ENCODE measurements at places on chromosomes 4 and X.

GRCh38 chr4:915041-915474 is 17.1 kb downstream of the GAK start:
- H3K36me3 ChIP-seq: peaks cover 14% of the 10 kb centered on the region
- no peak for DNase-seq
- H3K4me3 ChIP-seq: no peak overlapping the region
- no peaks in the 10 kb centered on the region for H3K27me3 ChIP-seq

- H3K36me3 ChIP-seq: no peaks in the 10 kb centered on the region
- no peaks in the 10 kb centered on the region for H3K4me1 ChIP-seq
- no peak overlapping the region for H3K27ac ChIP-seq
- no peak overlapping the region for H3K4me3 ChIP-seq
- no peak for DNase-seq
- H3K27me3 ChIP-seq: no peaks in the 10 kb centered on the region
Observed at GRCh38 chr4:82403725-82404124, 26.5 kb downstream of the HNRNPDL start.

DNA sequence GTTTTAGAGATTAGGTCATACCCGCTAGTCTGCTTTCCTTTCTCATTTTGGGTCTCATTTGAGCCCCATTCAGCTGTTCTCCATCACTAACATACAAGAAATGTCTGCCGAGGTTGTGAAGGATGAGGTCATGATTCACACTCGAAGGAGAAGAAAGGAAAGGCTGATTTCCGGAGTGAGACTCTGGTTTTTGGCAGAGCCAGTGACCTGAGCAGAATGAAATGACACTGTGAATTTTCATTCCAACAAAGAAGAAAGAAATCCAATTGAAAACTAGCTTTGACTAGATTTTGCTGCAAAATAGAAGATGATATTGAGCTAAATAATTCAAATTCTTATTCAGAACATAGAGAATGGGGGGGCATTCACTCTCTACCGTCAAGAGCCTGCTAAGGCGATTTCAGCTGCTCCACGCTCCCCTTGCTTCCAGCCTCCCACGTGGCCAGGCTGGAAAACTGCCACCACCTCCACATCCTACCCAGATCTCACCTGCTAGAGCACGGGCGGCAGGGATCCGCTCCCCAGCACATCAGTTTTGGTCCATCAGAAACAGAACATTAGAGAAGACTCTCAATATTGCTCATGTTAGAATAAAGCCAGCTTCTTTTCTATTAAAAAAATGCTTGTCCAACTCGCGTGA is 39.0 kb downstream of the F11 start:
- H3K27ac ChIP-seq: no peak overlapping the region
- no peaks in the 10 kb centered on the region for H3K36me3 ChIP-seq
- no peak for DNase-seq
- H3K4me1 ChIP-seq: no peaks in the 10 kb centered on the region
- no peak overlapping the region for H3K4me3 ChIP-seq

- no peaks in the 10 kb centered on the region for H3K27me3 ChIP-seq
- H3K4me1 ChIP-seq: peaks cover 22% of the 10 kb centered on the region
Observed at GRCh38 chrX:13159886-13160285, 115.5 kb upstream of the FAM9C start.

DNA sequence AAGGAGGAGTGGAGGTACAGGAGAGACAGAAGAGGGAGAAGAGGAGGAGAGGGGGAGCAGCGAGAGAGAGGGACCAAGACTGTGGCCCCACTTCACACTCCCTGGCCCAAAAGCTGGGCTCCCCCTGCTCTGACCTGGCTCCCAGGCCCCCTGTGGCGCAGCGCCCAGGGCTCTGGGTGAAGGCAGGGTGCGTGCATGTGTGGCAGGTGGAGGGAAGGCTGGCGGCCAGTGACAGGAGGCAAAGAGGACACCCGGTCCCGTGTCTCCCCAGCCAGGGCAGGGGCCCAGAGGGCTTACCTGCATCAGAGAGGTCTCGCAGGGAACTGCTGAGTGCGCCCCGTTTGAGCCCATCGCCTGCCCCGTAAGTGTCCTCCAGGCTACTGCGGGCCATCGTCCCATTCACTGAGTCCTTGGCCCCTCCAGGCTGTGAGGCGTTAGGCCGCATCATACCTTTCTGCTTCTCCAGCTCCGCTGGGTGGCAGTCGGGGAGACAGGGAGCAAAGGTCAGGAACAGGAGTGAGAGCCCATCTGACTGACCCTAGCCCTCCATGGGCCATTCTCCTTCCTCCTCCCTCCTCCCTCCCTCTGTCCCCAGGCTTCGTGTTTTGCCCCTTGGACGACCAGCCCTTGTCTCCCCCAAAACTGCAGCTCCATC is 11.1 kb upstream of the KDM5C start:
- H3K36me3 ChIP-seq: no peaks in the 10 kb centered on the region
- no peaks in the 10 kb centered on the region for H3K27me3 ChIP-seq
- H3K4me1 ChIP-seq: no peaks in the 10 kb centered on the region
- H3K4me3 ChIP-seq: no peak overlapping the region

- H3K27me3 ChIP-seq: no peaks in the 10 kb centered on the region
- no peak overlapping the region for H3K27ac ChIP-seq
- no peak overlapping the region for H3K4me3 ChIP-seq
- H3K4me1 ChIP-seq: no peaks in the 10 kb centered on the region
Observed at GRCh38 chr4:37905533-37906169, 14.8 kb downstream of the TBC1D1 start.

DNA sequence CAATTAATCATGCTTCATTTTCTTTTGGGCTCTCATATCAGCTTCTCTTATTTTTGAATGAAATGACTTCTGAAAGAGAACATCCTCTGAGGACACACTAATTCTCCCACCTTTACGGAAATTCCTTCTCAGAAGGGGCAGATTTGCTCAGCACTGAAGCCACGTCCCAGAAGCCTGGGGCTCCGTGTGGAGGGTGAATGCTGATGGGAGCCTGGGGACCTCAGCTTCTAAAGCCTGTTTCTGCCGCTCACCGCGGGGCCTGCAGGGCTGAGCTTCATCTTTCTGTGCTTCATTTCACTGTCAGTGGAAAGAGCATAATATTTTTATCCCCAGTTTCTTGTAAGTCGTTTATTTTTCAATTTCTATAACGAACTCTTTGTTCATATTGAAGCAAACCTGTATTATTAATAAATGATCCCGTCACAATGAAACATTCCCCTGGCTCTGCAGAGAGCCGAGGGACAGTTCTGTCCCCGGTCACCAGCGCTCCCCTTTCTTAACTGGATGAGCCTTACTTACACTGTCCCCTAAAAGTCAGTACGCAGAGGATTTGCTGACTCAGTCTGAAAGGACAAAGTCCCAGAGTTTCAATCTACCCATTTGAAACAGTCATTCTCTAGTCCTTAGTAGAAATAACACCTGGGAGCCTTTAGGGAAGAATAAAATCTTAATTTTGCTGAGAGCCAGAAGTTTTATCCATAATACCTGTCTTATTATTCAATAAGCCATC is 364.6 kb upstream of the FAT1 start:
- no peak overlapping the region for H3K27ac ChIP-seq
- no peaks in the 10 kb centered on the region for H3K36me3 ChIP-seq
- H3K4me1 ChIP-seq: no peaks in the 10 kb centered on the region
- no peaks in the 10 kb centered on the region for H3K27me3 ChIP-seq

- DNase-seq: no peak
- H3K4me3 ChIP-seq: no peak overlapping the region
- H3K27me3 ChIP-seq: no peaks in the 10 kb centered on the region
- no peaks in the 10 kb centered on the region for H3K36me3 ChIP-seq
- H3K4me1 ChIP-seq: no peaks in the 10 kb centered on the region
- no peak overlapping the region for H3K27ac ChIP-seq
Observed at GRCh38 chrX:3461397-3462165, 115.1 kb upstream of the MXRA5 start.

DNA sequence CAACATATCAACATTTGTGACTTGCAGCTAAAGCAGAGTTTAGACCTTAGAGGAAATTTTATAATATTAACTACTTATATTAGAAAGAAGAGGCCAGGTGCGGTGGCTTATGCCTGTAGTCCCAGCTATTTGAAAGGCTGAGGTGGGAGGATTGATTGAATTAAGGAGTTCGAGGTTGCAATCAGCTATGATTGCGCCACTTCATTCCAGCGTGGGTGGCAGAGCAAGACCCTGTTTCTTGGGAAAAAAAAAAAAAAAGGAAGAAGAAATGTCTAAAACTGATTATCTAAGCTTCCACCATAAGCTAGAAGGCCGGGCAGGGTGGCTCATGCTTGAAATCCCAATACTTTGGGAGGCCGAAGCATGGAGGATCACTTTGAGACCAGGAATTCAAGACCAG is 42.0 kb upstream of the USP9X start:
- no peaks in the 10 kb centered on the region for H3K4me1 ChIP-seq
- no peak overlapping the region for H3K27ac ChIP-seq
- H3K27me3 ChIP-seq: no peaks in the 10 kb centered on the region
- H3K4me3 ChIP-seq: no peak overlapping the region

DNA sequence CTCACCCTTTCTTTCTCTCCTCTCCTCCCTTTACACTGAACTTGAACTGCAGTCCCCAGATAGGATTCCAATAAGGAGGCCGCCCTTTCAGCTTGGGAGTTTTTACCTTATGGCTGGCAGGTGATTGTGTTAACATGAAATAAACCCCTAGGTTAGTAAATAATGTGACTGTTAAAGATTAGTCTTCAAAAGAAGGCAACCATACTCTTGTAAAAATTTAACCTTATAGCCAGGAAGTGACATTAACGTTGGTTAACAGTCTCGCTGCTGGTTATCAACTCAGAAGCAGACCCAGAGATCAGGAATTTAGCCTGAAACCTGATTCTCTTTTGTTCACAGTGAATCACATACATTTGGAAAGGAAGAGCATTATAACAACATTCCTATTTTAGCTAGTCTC is 15.2 kb downstream of the FHDC1 start:
- H3K27ac ChIP-seq: no peak overlapping the region
- no peak overlapping the region for H3K4me3 ChIP-seq
- no peak for DNase-seq
- H3K27me3 ChIP-seq: no peaks in the 10 kb centered on the region
- no peaks in the 10 kb centered on the region for H3K4me1 ChIP-seq
- no peaks in the 10 kb centered on the region for H3K36me3 ChIP-seq

DNA sequence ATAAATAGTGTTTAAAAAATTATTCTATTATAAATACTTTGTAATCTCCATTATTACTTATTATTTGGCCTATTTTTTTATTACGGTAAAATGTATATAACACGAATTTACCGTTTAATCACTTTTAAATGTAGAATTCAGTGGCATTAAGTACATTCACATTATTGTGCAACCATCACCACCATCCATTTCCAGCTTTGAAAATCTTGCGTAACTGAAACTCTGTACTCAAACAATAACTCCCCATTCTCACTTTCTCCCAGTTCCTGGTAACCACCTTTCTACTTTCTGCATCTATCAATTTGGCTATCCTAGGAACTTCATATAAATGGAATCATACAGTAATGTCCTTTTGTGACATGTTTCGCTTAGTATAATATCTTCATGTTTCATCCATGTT is 45.7 kb downstream of the PASD1 start:
- no peaks in the 10 kb centered on the region for H3K4me1 ChIP-seq
- no peaks in the 10 kb centered on the region for H3K36me3 ChIP-seq
- no peak overlapping the region for H3K4me3 ChIP-seq
- DNase-seq: no peak
- no peak overlapping the region for H3K27ac ChIP-seq

- H3K27me3 ChIP-seq: no peaks in the 10 kb centered on the region
- H3K4me3 ChIP-seq: no peak overlapping the region
- no peaks in the 10 kb centered on the region for H3K36me3 ChIP-seq
- no peak for DNase-seq
- H3K27ac ChIP-seq: no peak overlapping the region
- H3K4me1 ChIP-seq: no peaks in the 10 kb centered on the region
Observed at GRCh38 chrX:10240918-10241317, 84.1 kb downstream of the CLCN4 start.

GRCh38 chr4:85725721-85726170 is 250.8 kb downstream of the ARHGAP24 start:
- H3K27me3 ChIP-seq: no peaks in the 10 kb centered on the region
- H3K4me3 ChIP-seq: no peak overlapping the region
- no peaks in the 10 kb centered on the region for H3K36me3 ChIP-seq
- peaks cover 23% of the 10 kb centered on the region for H3K4me1 ChIP-seq
- H3K27ac ChIP-seq: peak overlapping the region; percentile 16

DNA sequence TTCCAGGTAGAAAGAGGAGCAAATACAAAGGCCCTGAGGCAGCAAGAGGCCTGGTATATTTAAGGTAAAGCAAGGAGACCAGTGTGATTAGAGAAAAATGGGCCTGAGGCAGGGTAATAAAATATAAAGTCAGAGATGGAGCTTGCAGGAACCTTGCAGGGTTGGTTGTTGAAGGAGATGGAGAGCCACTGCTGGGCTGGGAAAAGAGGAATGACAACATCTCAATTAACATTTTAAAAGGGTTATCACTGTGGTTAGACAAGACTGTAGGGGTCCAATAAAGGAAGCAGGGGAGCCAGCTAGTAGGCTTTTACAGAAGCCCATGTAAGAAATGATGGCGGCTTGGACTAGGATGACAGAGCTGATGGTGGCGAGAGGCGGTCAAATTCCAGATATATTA is 205.5 kb upstream of the MBNL3 start:
- H3K27ac ChIP-seq: no peak overlapping the region
- no peak for DNase-seq
- no peaks in the 10 kb centered on the region for H3K36me3 ChIP-seq
- no peaks in the 10 kb centered on the region for H3K27me3 ChIP-seq
- H3K4me3 ChIP-seq: no peak overlapping the region

DNA sequence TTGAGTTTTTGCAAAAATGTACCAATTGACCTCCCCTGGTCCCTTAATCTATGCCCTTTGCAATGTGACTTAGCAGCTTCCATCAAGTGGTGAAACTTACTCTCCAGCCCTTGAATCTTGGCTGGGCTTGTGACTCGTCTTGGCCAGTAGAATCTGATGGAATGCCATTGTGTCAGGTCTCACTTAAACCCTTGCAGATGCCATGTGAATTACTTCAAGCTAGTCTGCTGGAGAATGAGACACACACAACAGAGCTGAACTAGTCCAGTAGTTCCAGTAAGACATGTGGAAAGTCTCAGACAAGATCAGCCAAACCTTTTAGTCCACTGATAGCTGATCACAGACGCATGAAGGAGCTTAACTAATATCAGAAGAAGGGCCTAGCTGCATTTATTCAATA is 567.8 kb upstream of the CPEB2 start:
- H3K4me3 ChIP-seq: no peak overlapping the region
- H3K36me3 ChIP-seq: no peaks in the 10 kb centered on the region
- no peaks in the 10 kb centered on the region for H3K4me1 ChIP-seq

- DNase-seq: no peak
- no peak overlapping the region for H3K27ac ChIP-seq
- H3K4me1 ChIP-seq: no peaks in the 10 kb centered on the region
- H3K4me3 ChIP-seq: no peak overlapping the region
- no peaks in the 10 kb centered on the region for H3K27me3 ChIP-seq
Observed at GRCh38 chr4:134780244-134780643, 578.7 kb upstream of the PABPC4L start.

- H3K4me3 ChIP-seq: no peak overlapping the region
- H3K27me3 ChIP-seq: no peaks in the 10 kb centered on the region
- H3K36me3 ChIP-seq: no peaks in the 10 kb centered on the region
- DNase-seq: no peak
- H3K4me1 ChIP-seq: no peaks in the 10 kb centered on the region
Observed at GRCh38 chr4:110480746-110481271, 4.9 kb downstream of the ENPEP start.

- no peak overlapping the region for H3K27ac ChIP-seq
- H3K4me1 ChIP-seq: no peaks in the 10 kb centered on the region
- H3K27me3 ChIP-seq: no peaks in the 10 kb centered on the region
Observed at GRCh38 chr4:144564358-144564757, 81.6 kb upstream of the HHIP start.

Measured in common myeloid progenitor, CD34-positive (primary cell).